ENCODE measurements at places on chromosomes 1 and 21.

DNA sequence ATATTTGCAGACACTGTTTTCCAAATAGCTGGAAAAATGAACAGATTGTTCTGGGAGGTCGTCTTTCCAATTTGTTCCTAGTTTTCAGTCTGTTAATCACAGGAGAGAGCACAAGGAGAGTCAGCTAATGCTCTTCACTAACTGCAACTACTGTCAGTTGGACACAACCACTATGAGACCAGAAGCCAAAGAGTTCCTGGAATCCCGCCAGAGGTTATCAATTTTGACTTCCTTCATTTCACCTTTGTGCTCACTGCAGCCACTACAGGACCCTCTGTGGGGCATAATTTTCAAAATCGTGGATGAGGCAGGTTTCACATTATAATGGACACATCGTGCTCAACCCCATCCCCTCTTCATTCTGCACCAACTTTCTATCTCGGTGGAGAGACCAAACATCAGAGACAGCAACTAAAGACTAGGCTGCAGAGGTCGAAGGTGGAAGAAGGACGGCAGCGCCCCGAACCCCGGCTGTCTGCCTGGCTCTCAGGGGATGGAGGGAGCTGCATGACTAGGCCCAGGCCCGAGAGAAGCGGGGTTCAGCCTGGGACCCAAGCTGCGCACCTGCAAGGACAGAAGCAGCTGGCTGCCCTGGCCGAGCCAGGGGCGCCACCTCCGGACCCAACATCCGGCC is 602 bp downstream of the KIAA0319L start:
- no peak for DNase-seq

- peak; percentile 34 for DNase-seq
These were observed 17.8 kb upstream of the PGM1 start for GRCh38 chr1:63575340-63575826.

DNA sequence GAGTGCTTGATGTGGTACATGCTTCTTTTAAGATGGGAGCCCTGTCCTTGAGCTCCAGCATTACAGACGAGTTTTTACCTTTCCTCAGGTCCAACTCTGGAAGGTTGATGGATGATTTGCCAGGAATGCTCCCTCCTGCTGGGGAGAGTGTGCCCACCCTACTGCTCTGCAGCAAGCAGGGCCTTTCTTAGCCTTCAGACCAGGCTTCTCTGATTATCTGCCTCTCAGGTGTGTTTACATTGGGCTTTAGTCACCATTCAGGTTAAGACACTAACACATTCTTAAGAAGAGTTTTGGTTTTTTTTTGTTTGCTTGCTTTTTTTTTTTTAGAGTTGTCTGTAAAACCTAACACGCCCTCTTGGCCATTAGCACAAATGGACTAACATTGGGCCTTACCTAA is 301.8 kb downstream of the KCNT2 start:
- DNase-seq: no peak

- DNase-seq: no peak
These were observed 1193.4 kb downstream of the NCAM2 start for GRCh38 chr21:22191581-22191980.

- no peak for DNase-seq
These were observed 39.6 kb upstream of the RXRG start for GRCh38 chr1:165484532-165484931.

- no peak for DNase-seq
These were observed 12.9 kb downstream of the FAAH start for GRCh38 chr1:46406881-46407608.

DNA sequence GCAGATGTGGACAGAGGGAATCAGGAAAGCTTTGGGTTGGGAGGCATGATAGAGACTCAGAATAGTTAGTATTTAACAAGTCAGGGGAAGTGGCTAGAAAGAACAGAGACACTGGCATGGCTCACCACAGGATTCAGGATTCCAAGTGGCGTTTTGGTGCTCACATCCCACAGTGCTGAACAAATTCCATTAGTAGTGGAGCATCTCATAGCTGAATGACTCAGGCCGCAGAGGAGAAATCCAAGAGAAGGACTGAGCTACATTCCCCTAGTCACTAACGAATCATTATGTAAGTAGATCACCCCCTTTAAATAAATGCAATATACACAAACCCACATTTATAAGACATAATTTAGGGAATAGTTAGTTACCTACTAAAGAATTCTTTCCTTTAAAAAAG is 5.0 kb upstream of the KCNJ9 start:
- DNase-seq: peak; percentile 17

DNA sequence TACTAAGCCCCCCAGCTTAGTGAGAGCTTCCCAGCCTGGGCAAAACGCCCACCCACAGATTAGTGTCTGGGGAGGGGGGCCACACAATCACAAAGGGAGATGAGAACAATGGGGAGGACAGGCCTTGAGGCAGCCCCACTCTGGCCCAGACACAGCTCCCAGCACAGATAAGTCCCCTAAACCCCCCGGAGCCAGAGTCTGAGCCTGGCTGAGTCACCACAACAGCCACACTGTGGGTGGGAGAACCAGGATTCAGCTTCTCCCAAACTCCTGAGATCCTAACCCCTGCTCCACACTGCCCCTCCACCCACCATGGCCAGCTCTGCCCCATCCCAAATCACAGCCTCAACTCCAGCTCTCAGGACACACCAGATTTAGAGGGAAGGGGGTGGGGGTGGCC is 4.2 kb downstream of the NECTIN4 start:
- DNase-seq: no peak

All from kidney tubule cell (primary cell).